Amygdala (tissue), 56 donors: ENCODE measurements at places on chromosomes 7 and 10.

DNA sequence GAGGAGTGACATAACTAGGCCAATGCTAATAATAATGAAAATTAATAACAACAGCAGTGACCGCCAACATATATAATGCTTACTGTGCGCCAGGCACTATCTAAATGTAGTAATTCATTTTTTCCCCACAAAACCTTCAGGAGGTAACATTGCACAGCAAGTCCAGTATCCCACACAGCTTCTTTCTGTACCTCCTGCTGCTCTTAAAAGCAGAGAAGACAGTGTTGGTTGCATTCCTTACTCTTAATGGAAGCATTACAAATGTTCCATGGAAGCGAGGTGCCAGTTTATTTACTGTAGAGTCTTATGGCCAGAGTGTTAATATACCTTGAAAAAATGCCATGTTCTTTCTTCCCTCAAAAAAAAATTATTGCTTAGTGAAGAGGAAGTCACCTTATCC, 168.2 kb downstream of the LRRC4 start:
- DNase-seq: no peak

- DNase-seq: no peak
Measured at GRCh38 chr7:111752022-111752582, 189.8 kb upstream of the IMMP2L start.

DNA sequence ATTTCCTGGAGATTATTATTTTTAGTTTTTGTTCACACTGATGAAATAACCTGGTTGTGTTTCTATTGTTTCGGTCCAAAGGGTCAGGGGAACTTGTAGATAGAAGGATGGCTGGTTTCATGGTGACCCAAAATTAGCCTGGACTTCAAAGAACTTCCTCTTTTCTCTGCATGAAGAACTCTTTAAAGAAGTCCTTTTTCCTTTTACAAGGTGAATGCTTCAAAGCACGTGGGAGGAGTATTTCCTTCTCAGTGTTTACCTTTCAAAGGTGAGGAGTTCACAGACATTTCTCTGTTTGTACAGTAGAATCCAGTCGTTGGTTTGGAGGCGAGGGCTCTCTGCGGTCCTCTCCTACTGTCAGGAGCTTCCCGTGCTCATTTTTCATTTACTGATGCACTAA, 561.7 kb downstream of the GATA3 start:
- DNase-seq: no peak

GRCh38 chr10:106106114-106106513, 1058.4 kb downstream of the SORCS1 start:
- DNase-seq: no peak

- DNase-seq: no peak
Measured at GRCh38 chr10:124076148-124076733, 17.2 kb downstream of the CHST15 start.
